ENCODE measurements at places on chromosomes 3 and 15. TPM values are rescaled to one million over a fixed set of nuclear protein-coding genes. Genes with fewer than 3 reads are reported as not detected.

DNA sequence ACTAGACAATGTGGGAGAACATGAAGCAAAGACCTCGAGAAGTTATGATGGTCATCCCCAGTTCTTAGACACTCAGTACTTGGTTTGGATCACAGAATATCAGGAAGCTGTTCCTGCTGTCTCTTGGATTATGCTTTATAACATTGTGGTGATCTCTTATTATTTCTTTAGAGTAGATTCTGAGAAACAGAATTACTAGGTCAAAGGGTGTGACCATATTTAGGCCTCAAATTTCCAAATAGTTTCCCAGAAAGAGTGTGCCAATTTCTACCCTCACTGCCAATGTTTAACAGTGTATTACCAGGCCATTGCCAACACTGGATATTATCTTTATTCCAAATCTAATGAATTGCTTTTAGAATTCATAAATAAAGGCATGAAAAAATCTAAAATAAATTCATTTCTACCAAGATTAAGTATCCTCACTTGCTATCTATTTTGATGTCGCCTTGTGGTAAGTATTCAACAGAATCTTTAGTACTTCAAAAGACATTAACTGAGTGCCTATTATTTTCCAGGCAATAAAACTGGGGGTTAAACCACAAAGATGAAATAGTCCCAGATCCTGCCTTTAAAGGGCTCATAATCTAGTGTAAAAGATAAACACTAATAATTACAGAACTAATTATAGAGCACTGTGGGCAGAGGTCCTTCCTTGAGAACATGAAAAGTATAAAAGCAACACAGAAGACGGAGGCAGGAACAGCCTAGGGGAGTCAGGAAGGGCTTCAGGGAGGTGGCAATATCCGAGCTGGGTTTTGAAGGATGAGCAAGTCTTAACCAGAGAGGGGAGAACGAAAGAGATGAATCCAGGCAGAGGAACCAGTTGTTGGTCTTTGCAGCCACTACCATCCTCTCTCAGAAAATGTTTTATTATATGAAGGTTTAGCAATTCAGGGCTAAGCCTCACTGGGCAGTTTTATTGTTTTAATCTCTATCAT, 86.8 kb downstream of the IGF2BP2 start:
- H3K36me3 ChIP-seq = no peaks in the 10 kb centered on the region
- DNase-seq = no peak
- H3K4me3 ChIP-seq = no peak overlapping the region
- no peaks in the 10 kb centered on the region for H3K4me1 ChIP-seq

GRCh38 chr3:78112291-78113010, 1072.6 kb downstream of the ROBO2 start:
- H3K27ac ChIP-seq = no peak overlapping the region
- no peaks in the 10 kb centered on the region for H3K4me1 ChIP-seq
- no peaks in the 10 kb centered on the region for H3K27me3 ChIP-seq
- no peaks in the 10 kb centered on the region for H3K36me3 ChIP-seq

GRCh38 chr3:4730719-4731118, 237.6 kb downstream of the ITPR1 start:
- DNase-seq = no peak
- H3K27ac ChIP-seq = no peak overlapping the region
- no peaks in the 10 kb centered on the region for H3K27me3 ChIP-seq

DNA sequence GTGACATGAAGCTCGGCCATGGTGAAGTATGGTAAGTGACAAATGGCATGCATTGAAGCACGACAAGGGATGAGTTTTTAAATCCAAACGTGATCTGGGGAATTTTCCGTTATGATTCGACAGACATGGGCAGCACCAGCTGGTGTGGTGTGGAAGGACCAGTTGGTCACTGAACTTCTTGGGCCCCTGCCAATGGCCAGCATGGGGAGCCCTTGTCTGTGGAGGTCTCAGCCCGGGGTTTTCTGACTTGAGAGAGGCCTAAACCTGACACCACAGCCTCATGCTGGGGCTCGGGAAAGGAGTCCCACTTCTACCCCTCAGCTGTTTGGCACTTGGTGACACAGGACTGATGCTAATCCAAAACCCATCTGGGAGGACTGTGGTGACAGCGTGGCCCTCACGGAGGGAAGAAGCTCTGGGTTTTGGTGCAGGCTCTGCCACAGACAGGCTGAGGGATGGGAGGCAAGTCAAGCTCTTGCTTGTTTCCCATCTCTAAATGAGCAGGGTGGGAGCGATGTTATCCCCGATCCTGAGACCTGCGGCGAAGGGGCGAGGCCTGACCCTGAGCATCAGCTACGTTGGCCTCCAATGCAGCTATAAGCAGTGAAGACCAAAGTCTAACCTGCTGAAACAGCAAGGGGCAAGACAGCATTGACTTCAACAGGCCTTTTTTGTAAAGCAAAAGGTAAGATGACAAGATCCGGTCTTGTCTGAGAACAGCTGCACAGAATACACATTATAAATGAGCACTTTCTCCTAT, 69.5 kb downstream of the ATP1B3 start:
- peaks cover 5% of the 10 kb centered on the region for H3K4me1 ChIP-seq
- H3K27ac ChIP-seq = no peak overlapping the region
- no peak for DNase-seq
- no peaks in the 10 kb centered on the region for H3K27me3 ChIP-seq
- H3K36me3 ChIP-seq = no peaks in the 10 kb centered on the region

GRCh38 chr3:157830556-157831236, 275.5 kb downstream of the SHOX2 start:
- no peaks in the 10 kb centered on the region for H3K27me3 ChIP-seq
- no peaks in the 10 kb centered on the region for H3K4me1 ChIP-seq
- H3K4me3 ChIP-seq = no peak overlapping the region
- no peak overlapping the region for H3K27ac ChIP-seq
- no peak for DNase-seq
- H3K36me3 ChIP-seq = no peaks in the 10 kb centered on the region

The FEZF2 gene
- not detected for total RNA-seq
